ENCODE measurements at places on chromosomes 6 and 20. TPM values are rescaled to one million over a fixed set of nuclear protein-coding genes. Genes with fewer than 3 reads are reported as not detected.

Gene CALHM5
- 0.12 TPM for polyA plus RNA-seq

Gene SLC16A10
- 0.18 TPM for polyA plus RNA-seq

Gene FAM162B
- 1.6 TPM for polyA plus RNA-seq

Gene DDO
- polyA plus RNA-seq = 0.34 TPM

Gene PNLDC1
- 0.20 TPM for polyA plus RNA-seq

Gene MTFR2
- polyA plus RNA-seq = 1.7 TPM

Gene LRRC73
- 0.24 TPM for polyA plus RNA-seq

Gene C6orf163
- 0.16 TPM for polyA plus RNA-seq

Gene HLA-C
- 104 TPM for polyA plus RNA-seq

Gene B3GAT2
- polyA plus RNA-seq = 0.10 TPM

Gene CST2
- 0.15 TPM for polyA plus RNA-seq

Gene ERMARD
- polyA plus RNA-seq = 18.4 TPM

Gene KIF25
- 0.05 TPM for polyA plus RNA-seq

Gene FAM209B
- 0.43 TPM for polyA plus RNA-seq

Gene C6orf52
- not detected for polyA plus RNA-seq

Gene SSTR4
- not detected for polyA plus RNA-seq

Gene KCNK5
- 2.5 TPM for polyA plus RNA-seq

Gene TRIM31
- 0.22 TPM for polyA plus RNA-seq

Gene EYA4
- 0.04 TPM for polyA plus RNA-seq

Gene PDE10A
- 0.28 TPM for polyA plus RNA-seq
